ENCODE measurements at places on chromosomes 3 and 15. TPM values are rescaled to one million over a fixed set of nuclear protein-coding genes. Genes with fewer than 3 reads are reported as not detected.

The CISH gene
- total RNA-seq = 1.2 TPM

The NMNAT3 gene
- 0.59 TPM for total RNA-seq

The ATP2B2 gene
- not detected for total RNA-seq

The SHC4 gene
- total RNA-seq = 1.5 TPM

The ISLR gene
- 77.5 TPM for total RNA-seq

The GPR160 gene
- 0.29 TPM for total RNA-seq

The TNIK gene
- total RNA-seq = 7.6 TPM

The CD276 gene
- 154 TPM for total RNA-seq

The SH3GL3 gene
- 0.29 TPM for total RNA-seq

Data from osteoblast (primary cell).